T follicular helper cell (primary cell): ENCODE measurements at places on chromosomes 12 and 14.
A peak's percentile ranks its signal among the peaks of the same experiment; 100 is the strongest.

GRCh38 chr12:122099280-122099749, 20.8 kb downstream of the MLXIP start:
- DNase-seq = no peak

DNA sequence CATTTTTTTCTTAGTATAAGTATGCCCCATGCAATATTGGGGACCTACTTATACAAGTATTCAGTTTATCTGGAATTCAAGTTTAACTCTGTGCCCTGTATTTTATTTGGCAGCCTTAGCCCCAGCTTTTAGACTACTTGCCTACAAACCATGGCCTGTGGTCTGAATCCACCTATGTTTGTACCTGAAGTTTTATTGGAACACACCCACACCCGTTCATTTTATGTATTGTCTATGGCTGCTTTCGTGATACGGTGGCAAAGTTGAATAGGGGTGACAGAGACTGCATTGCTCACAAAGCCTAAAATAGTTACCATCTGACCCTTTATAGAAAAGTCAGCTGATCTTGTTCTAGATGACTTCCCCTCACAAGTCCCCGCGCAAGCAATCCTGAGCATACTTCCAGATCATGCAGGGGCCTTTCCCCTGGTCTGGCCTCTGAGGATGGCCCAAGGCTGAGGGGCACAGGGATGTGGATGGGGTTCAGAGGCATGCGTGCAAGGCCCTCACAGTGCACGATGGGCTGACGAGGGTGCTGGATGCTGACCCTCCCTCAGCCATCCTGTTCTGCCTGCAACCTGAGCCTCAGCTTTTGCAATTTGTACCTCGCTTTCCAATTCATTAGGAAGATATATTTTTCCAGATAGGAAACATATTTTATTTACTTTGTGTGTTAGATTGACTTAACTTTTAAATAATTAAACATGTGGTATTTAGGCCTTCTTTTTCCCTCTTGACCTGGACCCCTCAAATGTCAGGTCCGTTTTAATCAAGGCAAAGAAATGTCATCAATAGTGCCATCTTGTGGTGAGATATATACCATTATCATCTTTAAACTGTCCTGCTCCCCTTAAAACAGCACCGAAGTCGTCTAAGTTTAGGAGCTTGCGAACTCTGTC, 527.3 kb upstream of the CCDC196 start:
- DNase-seq = no peak

DNA sequence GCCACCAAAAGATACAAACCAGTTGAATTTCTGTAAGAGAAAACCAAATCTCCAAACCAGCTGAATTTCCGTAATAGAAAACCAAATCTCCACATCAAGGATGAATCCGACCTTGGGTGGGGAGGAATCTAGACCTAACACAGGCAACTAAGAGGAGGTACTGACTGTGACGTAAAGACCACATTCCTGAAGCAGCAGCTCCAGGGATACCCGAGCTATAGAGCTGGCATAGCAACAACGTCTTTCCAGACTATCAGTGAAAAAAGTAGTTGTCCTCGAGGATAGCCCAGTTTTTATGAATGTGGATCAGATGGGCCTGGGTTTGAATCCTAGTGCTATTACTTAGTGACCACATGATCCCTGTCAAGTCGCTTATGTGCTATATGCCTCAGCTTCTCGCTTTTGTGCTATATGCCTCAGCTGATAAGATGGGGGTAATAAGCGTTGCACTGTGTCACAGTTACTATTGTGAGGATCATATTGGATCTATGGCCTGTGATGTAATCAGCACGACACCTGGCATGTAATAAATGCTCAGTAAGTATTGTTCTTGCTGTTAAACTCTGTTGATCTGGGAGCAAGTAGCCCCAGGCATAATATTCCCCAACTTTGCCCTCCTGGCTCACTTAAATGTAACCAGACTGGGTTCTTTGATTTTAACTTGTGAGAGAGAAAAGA, 113.8 kb downstream of the EGLN3 start:
- no peak for DNase-seq

GRCh38 chr12:70508178-70508577, 129.1 kb downstream of the PTPRB start:
- no peak for DNase-seq

- no peak for DNase-seq
Measured at GRCh38 chr12:52867642-52868041, 18.8 kb upstream of the KRT78 start.

DNA sequence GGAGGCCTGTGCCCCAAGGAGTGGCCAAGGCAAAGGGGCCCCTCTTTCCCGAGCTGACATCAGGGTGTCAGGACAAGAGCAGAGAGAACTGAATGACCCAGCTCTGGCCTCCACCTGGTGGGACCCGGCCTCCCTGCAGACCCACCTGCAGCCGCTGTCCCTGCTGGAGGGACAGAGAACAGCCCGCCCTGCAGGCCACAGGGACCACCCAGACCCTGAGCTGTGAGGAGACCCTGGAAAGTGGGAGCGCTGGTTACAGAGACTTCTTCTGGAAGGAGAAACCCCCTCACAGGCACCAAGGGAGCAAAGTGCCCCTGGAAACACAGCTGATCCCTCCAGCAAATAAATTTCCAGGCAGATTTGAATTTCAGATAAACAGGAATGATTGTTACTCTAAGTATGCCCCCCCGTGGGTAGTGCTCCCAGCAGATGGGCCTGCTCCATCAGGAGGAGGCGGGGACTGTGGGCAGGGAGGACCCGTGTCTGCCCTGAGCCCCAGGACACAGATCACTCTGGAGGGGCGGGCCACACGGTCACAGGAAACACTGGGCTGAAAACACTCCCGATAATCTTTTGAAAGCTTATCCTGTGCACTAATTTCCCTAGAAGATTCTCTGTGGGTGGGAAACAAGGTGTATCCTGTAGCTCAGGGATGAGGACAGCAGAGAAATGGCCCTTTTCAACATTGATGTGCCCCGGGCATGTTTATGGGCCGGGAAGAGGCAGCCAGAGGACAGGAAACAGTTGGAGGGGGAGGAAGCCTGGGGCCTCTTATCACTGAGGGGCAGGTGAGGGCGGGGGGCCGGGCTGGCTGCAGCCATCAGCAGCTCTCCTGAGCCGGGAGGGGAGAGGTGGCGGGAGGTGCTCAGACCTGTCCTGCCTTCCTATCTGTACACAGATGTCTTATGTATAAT, 276.0 kb downstream of the ADGRD1 start:
- DNase-seq = no peak

- no peak for DNase-seq
Measured at GRCh38 chr14:24206260-24207103, 986 bp downstream of the TSSK4 start.

- DNase-seq = no peak
Measured at GRCh38 chr14:103619057-103619456, 10.0 kb upstream of the KLC1 start.

- DNase-seq = no peak
Measured at GRCh38 chr12:112239020-112239419, 113.7 kb downstream of the TRAFD1 start.

GRCh38 chr12:111455448-111456320, 50.0 kb downstream of the SH2B3 start:
- DNase-seq = no peak

GRCh38 chr14:73741386-73741875, 27.2 kb upstream of the PNMA1 start:
- DNase-seq = peak; percentile 61

DNA sequence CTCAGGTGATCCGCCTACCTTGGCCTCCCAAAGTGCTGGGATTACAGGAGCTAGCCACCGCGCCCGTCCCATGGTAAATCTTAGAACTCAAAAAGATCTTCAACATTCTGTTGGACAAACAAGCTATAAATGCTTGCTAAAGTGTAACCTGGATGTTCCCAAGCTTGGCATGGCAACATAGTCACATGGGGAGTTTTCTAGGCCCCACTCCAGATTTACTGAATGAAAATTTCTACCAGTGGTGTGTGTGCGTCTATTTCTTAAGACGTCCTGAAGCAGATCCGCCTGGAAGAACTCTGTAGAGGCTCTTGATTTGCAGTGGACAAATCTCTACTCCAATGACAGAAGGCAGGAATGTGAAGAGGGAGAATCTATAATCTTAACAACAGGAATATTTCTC, 59.9 kb downstream of the ZFYVE21 start:
- no peak for DNase-seq

GRCh38 chr12:103697971-103698751, 111.1 kb downstream of the STAB2 start:
- DNase-seq = no peak

GRCh38 chr14:96139169-96139568, 65.5 kb upstream of the BDKRB2 start:
- DNase-seq = no peak

DNA sequence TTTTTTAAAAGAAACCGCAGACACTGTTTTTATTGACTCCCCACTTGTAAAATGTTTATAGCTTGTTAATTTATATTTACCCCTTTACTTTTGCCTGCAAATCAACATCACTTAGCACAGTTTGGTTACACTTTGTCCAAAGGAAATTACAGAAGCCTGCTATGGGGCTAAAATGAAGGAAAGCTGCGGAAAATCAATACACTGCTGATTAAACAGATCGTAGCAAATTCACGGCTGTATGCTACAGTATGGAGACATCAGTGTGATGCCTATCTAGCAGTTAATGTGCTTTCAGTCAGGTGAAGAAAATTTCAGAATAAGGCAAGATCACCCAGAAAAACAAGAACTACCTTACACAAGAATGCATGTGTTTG, 110.0 kb downstream of the FOXG1 start:
- DNase-seq = no peak

- DNase-seq = no peak
Measured at GRCh38 chr12:39736406-39736805, 116.8 kb upstream of the ABCD2 start.

DNA sequence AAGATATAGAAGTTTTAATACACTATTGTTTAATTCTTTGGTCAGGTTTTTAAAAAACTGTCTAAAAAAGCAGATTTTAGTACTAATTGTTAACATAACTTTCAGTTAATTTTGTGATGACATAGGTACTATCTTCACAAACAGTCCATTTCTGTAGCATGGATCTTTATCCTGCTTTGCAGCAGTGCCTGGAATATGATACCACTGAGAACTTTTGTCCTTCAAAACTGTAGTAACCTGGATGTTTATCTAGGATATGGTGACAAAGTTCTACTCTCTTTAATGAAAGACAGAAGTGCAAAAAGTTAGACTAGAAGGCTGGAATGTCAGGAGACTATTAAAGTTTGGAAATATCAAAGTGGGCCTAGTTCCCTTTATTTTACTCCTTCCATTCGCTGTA, 159.9 kb downstream of the SYNE2 start:
- no peak for DNase-seq

DNA sequence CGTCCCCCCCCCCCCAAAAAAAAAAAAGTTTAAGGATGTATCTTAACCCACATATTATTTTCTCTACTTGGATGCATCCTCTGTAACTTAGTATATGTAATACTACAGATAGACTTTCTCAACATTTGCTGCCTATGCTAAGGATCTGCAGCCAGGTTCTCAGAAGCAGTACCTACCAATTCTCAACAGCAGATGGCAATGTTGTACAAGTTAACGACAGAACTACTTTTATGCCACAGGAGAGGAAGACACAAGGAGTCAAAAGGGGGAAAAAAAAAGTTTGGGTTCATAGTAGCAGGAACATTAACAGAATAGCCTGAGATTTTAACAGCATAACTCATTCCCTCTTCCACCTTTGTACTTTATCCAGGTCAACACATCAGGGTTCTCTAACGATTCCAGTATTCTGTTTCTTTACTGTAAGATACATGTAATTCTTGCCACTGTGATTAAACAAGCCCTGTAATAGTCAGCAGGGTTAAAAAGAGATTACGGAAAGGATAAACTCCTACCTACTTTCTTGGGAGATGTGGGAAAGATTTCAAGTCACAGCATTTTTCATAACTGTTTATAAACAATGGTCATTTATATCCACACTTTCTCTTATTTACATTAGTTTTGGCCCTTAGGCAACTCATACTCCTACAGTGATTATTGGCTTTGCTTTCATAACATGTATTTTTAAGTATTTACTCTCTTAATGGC, 5.7 kb upstream of the NEK9 start:
- DNase-seq = peak; percentile 34

- DNase-seq = no peak
Measured at GRCh38 chr12:119500209-119500608, 93.4 kb upstream of the TMEM233 start.

DNA sequence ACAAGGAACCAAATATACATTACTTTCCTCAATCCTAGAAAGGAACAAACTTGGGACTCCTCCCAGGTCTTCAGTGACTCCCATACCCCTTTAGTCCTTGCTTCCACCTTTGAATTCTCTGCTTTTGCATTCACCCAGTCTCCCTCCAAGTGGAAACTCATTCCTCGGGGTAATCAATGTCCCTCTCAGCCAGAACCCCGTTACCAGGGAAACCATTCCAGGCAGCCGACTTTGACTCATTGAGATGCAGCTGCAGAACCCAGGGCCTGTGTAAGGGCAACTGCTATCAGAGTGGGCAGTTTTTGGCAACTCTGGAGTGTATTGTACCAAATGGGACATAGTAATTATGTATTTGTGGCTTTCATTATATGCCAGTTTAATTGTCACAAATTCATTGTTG, 186.2 kb downstream of the NRXN3 start:
- DNase-seq = no peak

- no peak for DNase-seq
Measured at GRCh38 chr14:102297436-102298170, 7.4 kb downstream of the MOK start.

DNA sequence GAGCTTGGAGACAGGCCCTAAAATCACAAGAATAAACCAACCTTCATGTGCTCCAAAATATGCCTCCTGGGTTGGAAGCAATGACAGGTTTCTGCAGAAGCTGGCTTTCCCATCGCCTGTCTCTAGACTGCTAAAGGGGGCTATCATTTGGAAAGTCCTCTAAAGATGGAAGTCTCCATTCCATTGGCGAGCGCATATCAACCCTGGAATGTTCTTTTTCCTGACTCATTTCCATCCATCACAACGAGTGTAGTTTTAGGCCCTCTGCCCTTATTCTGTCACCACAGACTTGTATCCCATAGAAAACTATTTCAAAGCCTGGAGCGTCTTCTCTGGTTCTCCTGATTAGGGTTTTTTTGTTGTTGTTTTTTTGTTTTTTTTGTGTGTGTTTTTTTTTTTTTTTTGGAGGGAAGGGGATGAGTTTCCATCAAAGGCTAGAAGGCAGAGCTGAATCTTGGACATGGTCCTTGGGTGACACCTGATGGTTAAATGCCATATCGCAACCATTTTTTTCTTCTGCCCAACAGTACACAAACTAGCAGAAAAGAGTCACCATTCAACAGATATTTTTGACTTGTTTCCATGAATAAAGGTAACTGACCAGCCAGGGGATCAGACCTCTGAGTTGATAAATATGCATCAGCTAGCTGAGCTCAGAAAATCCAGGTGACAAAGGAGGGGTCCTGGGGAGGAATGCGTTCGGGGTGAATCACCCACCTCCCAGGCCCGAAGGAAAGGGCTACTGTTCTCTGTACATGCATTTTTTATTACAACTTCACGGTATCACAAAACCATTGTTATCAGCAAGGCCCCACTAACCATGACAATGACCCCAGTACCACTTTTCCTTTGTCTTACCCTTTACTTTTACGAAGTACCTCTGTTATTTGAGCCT, 40.5 kb downstream of the KCNA5 start:
- DNase-seq = no peak

DNA sequence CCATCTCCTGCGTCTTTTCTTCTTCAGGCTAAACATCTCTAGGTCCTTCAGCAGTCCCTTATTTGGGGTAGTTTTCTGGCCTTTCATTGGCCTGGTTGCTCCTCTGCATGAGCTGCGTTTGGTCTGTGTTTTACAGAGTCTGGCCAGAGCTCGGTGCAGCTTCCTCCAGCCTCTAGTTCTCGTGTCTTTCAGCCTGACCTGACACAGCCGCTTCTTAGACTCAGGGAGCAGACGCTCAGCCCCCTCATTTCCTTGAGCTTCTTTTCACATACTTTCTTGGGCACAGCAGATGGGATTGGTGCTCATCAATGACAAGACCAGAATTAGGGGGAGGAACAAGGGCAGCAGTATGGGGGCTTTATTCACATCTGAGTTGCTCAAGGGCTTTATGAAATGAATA, 13.6 kb upstream of the GSG1 start:
- no peak for DNase-seq
